ENCODE measurements at places on chromosomes 11 and 22. TPM values are rescaled to one million over a fixed set of nuclear protein-coding genes. Genes with fewer than 3 reads are reported as not detected.
A peak's percentile ranks its signal among the peaks of the same experiment; 100 is the strongest.

DNA sequence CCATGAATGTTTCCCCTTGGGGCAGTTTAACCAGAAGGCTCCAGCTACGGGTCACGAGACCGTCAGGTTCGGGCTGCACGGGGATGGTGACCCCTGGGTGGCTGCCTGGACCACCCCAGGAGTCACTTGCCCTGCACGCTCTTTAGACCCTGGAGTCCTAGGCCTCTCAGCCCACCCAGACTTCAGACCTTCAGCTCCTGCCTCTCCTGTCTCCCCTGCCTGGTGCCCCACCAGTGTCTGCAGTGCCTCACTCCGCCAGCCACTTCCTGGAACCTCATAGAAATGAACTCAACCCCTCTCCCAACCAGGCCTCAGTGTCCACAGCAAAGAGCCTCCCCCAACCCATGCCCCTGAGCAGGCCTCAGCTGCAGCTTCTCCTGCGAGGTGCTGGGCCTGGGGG is 12.5 kb upstream of the MS4A10 start:
- H3K27ac ChIP-seq: no peak overlapping the region
- H3K4me3 ChIP-seq: no peak overlapping the region
- no peak for DNase-seq
- peaks cover 5% of the 10 kb centered on the region for H3K4me1 ChIP-seq
- H3K36me3 ChIP-seq: no peaks in the 10 kb centered on the region
- peaks cover 4% of the 10 kb centered on the region for H3K27me3 ChIP-seq

CCDC88B gene
- 152 TPM for total RNA-seq

- no peak overlapping the region for H3K4me3 ChIP-seq
- H3K27me3 ChIP-seq: no peaks in the 10 kb centered on the region
- no peak for DNase-seq
- H3K36me3 ChIP-seq: no peaks in the 10 kb centered on the region
These were observed 365.7 kb upstream of the CADM1 start for GRCh38 chr11:115869780-115870431.

DTX4 gene
- total RNA-seq: 0.12 TPM

GRCh38 chr11:14642453-14642852 is 1.2 kb upstream of the PDE3B start:
- no peaks in the 10 kb centered on the region for H3K27me3 ChIP-seq
- DNase-seq: no peak
- H3K36me3 ChIP-seq: peaks cover 44% of the 10 kb centered on the region
- H3K27ac ChIP-seq: peak overlapping the region; percentile 89
- H3K4me1 ChIP-seq: peaks cover 47% of the 10 kb centered on the region
- peak overlapping the region; percentile 85 for H3K4me3 ChIP-seq

DNA sequence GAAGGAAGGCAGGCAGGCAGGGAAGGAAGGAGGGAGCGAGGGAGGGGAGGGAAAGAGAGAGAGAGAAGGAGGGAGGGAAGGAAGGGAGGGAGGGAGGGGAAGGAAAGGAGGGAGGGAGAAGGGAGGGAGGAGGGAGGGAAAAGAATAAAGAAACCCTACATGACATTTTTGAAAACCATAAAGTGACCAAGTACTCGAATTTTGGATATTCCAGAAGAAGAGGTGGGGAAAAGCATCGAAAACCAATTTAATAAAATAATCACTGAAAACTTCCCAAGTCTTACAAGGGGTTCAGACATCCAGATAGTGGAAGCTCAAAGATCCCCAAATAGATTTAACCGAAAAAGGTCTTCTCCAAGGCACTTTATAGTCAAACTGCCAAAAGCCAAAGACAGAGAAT is 11.7 kb downstream of the GDPD4 start:
- no peak overlapping the region for H3K27ac ChIP-seq
- H3K36me3 ChIP-seq: no peaks in the 10 kb centered on the region
- no peak for DNase-seq
- H3K4me3 ChIP-seq: no peak overlapping the region
- H3K4me1 ChIP-seq: peaks cover 5% of the 10 kb centered on the region

DNA sequence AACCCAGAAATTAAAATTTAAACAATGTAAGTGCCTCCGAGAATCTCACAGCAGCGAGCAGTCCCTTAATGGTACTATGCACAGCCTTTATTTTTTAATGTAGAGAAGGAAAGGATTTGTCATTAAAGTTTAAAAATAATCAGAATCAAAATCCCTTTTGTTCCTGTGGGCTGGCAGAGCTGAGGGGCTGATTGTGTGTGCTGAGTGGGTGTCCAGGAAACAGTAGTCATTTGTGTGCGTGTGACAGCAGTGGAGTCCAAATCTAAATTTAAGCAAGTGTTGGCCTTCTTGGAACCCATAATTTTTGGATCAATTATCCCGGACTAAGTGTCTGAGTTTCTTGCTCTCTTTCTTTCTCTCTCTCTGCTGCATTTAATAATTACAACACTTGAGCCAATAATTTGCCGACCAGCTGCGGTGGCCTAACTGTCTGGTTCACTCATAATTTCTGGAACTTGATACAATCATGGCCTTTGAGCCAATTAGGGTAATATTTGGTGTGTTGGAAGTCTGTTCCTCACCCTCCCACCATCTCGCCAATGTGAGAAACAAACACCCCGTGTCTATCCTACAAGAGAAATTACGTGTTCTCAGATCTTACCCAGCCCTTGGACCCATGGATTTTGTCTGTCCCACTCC is 528.0 kb downstream of the SOX6 start:
- H3K36me3 ChIP-seq: no peaks in the 10 kb centered on the region
- H3K4me1 ChIP-seq: no peaks in the 10 kb centered on the region
- DNase-seq: no peak

HEPACAM gene
- total RNA-seq: not detected

OR4P4 gene
- total RNA-seq: not detected

DNA sequence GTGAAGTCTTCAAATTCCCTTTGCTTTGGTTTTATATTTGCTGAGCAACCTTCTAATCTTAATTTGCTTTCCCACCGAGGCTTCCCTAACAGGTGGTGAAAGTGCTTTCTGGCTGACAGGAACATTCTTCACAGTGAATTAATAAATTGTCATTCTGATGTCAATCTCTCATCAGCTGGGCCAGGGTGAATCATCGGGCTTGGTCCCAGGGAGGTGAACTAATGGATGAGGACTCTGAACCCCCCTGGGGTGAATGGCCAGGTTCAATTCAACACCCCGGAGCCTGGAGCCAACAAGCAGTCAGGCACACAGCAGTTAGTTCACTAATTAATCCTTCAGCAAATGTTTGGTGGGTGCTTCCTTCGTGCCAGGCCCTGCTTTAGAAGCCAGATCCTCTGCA is 155.4 kb upstream of the PDGFD start:
- no peak overlapping the region for H3K4me3 ChIP-seq
- H3K27me3 ChIP-seq: no peaks in the 10 kb centered on the region
- DNase-seq: no peak
- H3K27ac ChIP-seq: no peak overlapping the region
- H3K36me3 ChIP-seq: no peaks in the 10 kb centered on the region
- H3K4me1 ChIP-seq: no peaks in the 10 kb centered on the region

GRCh38 chr11:74307434-74307833 is 4.0 kb downstream of the P4HA3 start:
- no peak for DNase-seq
- no peak overlapping the region for H3K4me3 ChIP-seq
- H3K27ac ChIP-seq: no peak overlapping the region
- H3K27me3 ChIP-seq: peaks cover 71% of the 10 kb centered on the region

DNA sequence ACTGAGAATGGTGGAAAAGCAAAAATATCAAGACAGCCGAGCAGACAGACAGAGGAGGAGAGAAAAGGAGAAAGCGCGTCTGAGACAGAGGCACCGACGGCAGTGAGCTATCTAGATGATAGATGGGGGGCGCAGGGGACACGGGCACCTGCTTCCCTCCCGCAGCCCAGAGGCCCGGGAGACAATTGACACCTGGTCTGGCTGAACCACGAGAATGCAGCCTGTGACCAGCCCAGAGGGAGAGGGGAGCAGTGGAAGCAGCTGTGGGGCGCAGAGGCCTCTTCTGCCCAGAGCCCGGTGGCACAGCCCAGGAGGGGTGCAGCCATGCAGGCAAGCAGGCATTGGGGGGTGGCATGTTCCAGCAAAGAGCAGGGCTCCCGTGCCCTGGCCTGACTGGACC is 48.2 kb downstream of the ELFN2 start:
- peaks cover 20% of the 10 kb centered on the region for H3K27me3 ChIP-seq
- H3K27ac ChIP-seq: no peak overlapping the region
- DNase-seq: no peak
- H3K4me1 ChIP-seq: no peaks in the 10 kb centered on the region
- H3K36me3 ChIP-seq: no peaks in the 10 kb centered on the region
- no peak overlapping the region for H3K4me3 ChIP-seq

DNA sequence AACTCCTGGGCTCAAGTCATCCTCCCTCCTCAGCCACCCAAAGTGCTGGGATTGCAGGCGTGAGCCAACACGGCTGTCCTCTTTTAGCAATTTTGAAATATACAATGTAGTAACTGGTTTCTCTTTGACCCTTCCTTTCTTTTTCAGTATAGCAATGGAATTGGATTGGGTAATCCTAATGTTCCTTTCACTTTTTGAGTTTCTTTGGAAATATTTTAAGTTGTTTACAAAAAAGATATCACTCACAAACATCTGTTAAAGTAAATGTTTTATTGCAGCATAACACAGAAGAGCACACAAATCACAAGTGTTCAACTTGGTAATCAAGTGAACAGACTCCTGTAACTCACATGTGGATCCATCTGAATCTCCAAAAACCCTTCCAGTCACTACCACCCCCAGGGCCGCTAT is 44.6 kb upstream of the EP300 start:
- no peaks in the 10 kb centered on the region for H3K4me1 ChIP-seq
- DNase-seq: no peak
- H3K27ac ChIP-seq: no peak overlapping the region
- H3K4me3 ChIP-seq: no peak overlapping the region
- no peaks in the 10 kb centered on the region for H3K27me3 ChIP-seq
- no peaks in the 10 kb centered on the region for H3K36me3 ChIP-seq

- H3K4me1 ChIP-seq: peaks cover 41% of the 10 kb centered on the region
- no peak for DNase-seq
- H3K27me3 ChIP-seq: peaks cover 3% of the 10 kb centered on the region
- peaks cover 40% of the 10 kb centered on the region for H3K36me3 ChIP-seq
- peak overlapping the region; percentile 26 for H3K27ac ChIP-seq
These were observed 14.4 kb downstream of the YWHAH start for GRCh38 chr22:31958625-31959239.

DNA sequence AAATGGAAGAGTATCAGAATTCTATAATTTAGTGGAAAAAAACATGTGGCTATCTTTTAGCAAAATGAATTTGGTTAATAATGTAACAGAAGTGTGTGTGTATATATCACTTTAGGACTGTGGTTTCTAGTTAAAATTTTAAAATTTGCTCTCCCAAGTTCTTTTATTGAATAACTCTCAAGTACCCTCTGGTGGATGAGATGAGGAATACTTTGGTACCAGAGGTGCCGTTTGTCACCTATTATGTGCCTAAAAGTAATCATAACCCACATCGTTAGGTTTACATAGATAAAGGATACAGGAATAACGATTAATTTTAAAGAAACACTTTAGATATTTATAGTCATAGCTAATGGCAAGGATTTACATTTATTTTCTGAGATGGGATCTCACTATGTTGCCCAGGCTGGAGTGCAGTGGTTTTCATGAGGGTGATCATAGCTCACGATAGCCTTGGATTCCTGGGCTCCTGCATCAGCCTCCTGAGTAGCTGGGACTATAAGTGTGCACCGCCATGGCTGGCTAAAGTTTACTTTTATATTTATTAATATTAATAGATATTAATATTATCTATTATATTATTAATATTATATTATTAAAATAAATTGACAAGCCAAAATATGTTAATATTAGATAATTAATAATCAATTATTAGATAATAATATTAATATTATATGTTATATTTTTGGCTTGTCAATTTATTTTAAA is 66.7 kb upstream of the CAPRIN1 start:
- H3K27me3 ChIP-seq: peaks cover 14% of the 10 kb centered on the region
- no peaks in the 10 kb centered on the region for H3K36me3 ChIP-seq
- no peak overlapping the region for H3K4me3 ChIP-seq
- no peak overlapping the region for H3K27ac ChIP-seq
- no peak for DNase-seq

DNA sequence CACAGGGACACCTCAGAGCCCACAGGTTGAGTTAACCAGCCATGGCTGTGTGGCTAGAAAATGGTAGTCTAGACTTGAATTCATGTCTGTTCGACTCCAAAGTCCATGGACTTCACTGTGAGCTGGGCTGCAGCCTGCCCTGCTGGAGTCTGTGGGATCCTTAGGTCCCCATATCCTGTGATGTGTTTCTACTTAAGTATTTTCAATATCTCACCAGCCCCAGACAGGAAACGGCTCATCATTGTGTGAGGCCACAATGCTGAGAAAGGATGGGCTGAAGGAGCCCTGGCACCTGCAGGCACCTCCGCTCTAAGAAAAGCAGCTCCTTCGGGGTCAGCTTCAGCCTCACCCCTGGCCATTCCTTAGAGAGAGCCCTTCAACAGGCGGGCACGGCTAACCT is 93.1 kb downstream of the NAT10 start:
- peak overlapping the region; percentile 75 for H3K27ac ChIP-seq
- no peaks in the 10 kb centered on the region for H3K36me3 ChIP-seq
- peaks cover 6% of the 10 kb centered on the region for H3K27me3 ChIP-seq
- H3K4me1 ChIP-seq: peaks cover 37% of the 10 kb centered on the region
- peak; percentile 67 for DNase-seq

GAL3ST1 gene
- total RNA-seq: not detected

KCNJ1 gene
- not detected for total RNA-seq

DNA sequence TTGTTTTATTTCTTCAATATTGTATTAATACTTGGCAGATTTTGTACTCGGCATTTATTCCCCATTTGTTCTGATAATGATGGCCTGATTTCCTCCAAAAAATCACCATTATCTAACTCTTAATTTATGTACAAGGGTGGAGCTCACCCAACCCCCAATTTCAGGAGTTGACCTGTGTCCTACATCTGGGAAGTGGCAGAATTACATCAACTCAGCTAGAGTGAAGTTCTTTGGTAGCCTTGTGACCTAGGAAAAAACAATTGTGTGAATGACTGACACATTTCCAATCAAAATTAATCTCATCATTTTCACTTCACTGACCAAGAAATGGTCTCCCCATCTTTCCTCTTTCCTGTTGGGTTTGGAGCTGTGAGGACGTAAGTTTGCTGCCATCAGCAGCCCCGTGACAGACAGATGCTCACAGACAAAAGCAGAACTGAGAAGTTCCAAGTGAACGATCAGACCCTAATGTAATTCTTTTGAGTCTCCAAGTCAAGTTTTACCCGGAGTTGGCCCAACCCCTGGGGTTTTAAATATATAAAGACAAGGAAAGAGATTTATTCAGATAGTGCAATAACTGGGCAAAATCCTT is 16.6 kb upstream of the MS4A6E start:
- DNase-seq: no peak
- H3K36me3 ChIP-seq: no peaks in the 10 kb centered on the region

SEC14L6 gene
- 0.07 TPM for total RNA-seq

DNA sequence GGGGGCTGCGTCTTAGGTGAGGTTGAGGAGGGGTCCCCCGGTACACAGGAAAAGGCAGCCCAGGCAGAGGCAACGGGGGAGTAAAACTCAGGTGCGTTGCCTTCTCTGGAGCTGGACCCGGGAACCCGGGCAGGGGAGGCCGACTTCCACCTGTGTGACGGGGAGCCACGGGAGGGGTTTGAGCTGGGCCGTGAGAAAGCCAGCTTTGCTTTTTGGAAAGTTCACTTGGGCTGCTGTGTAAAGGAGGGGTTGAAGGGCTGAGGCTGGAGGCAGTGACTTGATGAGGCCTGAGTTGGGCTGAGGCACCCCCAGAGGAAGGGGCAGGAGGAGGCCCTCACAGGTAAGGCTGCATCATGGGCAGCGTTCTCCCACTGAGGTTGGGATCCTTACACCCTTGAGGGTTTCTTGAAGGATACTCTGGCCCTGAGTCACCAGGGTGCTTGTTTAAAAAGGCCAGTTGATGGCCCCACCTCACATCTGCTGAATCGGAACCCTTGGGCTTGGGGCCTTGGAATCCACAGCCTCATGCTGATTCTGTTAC is 47.2 kb downstream of the CHRDL2 start:
- no peak overlapping the region for H3K4me3 ChIP-seq
- no peak for DNase-seq
- no peak overlapping the region for H3K27ac ChIP-seq
- H3K36me3 ChIP-seq: no peaks in the 10 kb centered on the region
- no peaks in the 10 kb centered on the region for H3K4me1 ChIP-seq

PDGFB gene
- not detected for total RNA-seq

CRYBB3 gene
- not detected for total RNA-seq
